Fibroblast of lung (primary cell): ENCODE measurements at places on chromosomes 2 and 18. TPM values are rescaled to one million over a fixed set of nuclear protein-coding genes. Genes with fewer than 3 reads are reported as not detected.
A peak's percentile ranks its signal among the peaks of the same experiment; 100 is the strongest.

DNA sequence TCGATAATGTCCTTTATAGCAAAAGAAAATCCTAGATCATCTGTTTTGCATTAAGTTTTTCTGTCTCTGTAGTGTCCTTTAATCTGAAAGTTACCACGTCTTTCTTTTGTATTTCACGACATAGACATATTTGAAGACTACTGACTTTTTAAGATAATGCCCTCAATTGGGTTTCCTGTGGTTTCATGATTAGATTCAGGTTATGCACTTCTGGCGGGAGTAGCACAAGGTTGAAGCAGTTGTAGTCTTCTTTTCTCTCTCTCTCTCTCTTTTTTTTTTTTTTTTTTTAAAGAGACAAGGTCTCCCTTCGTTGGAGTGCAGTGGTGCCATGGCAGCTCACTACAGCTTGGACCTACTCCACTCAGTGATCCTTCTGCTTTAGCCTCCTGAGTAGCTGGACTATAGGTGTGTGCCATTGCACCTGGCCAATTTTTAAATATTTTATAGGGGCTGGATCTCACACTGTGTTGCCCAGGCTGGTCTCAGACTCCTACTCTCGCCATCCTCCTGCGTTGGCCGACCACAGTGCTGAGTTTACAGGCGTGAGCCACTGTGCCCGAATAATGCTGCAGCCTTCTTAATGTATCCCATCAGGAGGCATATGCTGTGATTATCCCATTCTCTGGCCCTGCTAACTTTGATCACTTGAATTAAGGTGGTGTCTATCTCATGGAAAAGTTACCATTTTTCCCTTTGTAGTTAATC lies 3.9 kb downstream of the INPP4A start:
- H3K4me3 ChIP-seq = no peak overlapping the region
- DNase-seq = no peak
- H3K36me3 ChIP-seq = no peaks in the 10 kb centered on the region
- peaks cover 3% of the 10 kb centered on the region for H3K4me1 ChIP-seq

GRCh38 chr2:196233805-196234475 lies 62.6 kb upstream of the STK17B start:
- H3K4me3 ChIP-seq = no peak overlapping the region
- no peaks in the 10 kb centered on the region for H3K36me3 ChIP-seq
- DNase-seq = no peak
- H3K4me1 ChIP-seq = peaks cover 8% of the 10 kb centered on the region

DNA sequence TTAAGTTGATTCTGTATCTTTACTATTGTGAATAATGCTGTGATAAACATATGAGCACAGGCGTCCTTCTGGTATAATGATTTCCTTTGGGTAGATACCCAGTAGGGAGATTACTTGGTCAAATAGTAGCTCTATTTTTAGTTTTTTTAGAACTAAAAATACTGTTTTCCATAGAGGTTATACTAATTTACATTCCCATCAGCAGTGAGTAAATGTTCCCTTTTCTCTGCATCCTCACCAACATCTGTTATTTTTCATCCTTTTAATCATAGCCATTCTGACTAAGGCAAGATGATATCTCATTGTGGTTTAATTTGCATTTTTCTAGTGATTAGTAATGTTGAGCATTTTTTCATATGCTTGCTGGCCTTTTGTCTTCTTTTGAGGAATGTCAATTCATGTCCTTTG lies 35.1 kb downstream of the PMS1 start:
- no peak overlapping the region for H3K4me3 ChIP-seq
- peak overlapping the region; percentile 52 for H3K27ac ChIP-seq
- DNase-seq = peak; percentile 73

DNA sequence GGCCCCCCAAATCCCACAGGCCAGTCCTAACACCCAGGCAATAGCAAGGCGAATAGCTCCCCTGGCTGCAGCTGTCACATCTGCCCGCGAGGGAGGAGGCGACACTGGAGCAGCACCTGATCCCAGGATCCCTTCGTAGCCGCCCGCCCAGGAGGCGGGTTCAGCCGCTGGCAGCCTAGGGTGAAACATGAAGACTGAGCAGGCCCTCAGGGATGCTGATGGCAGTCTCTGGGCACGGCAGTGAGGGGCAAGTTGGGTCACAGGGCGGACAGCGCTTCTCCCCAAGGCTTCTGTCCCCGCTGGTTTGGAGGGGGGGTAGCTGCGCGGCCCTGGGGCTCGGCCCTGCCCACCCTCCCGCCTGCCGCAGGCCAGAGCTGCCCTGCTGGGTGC lies 1.9 kb downstream of the DNMT3A start:
- no peaks in the 10 kb centered on the region for H3K36me3 ChIP-seq
- H3K4me3 ChIP-seq = no peak overlapping the region
- no peaks in the 10 kb centered on the region for H3K27me3 ChIP-seq
- H3K27ac ChIP-seq = no peak overlapping the region

- no peak overlapping the region for H3K4me3 ChIP-seq
- no peak overlapping the region for H3K27ac ChIP-seq
- peaks cover 10% of the 10 kb centered on the region for H3K4me1 ChIP-seq
- no peak for DNase-seq
These were observed 19.8 kb downstream of the GPC1 start for GRCh38 chr2:240455272-240455646.

- no peak for DNase-seq
- no peak overlapping the region for H3K27ac ChIP-seq
- no peak overlapping the region for H3K4me3 ChIP-seq
- no peaks in the 10 kb centered on the region for H3K36me3 ChIP-seq
- H3K4me1 ChIP-seq = no peaks in the 10 kb centered on the region
- no peaks in the 10 kb centered on the region for H3K27me3 ChIP-seq
These were observed 11.8 kb downstream of the INHBB start for GRCh38 chr2:120357768-120358167.

DNA sequence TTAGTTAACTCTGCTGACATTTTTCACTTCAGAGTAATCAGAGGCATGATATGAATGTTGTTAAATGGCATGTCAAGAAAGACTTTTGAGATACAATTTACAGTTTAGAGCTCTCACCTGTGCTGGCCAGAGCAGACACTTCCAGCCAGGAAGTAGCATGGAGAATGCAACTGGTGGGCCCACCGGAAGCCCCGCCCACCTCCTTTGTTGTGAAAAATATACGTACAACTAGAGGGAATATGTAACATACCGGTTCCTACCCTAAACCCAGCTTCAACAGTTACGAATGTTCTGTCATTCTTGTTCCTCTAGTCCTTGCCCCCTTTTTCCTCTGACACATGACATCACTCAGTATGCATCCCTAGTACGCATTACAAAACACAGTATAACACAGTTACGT lies 70.2 kb upstream of the ITM2C start:
- H3K27ac ChIP-seq = peak overlapping the region; percentile 90
- no peaks in the 10 kb centered on the region for H3K27me3 ChIP-seq
- H3K4me1 ChIP-seq = peaks cover 28% of the 10 kb centered on the region
- DNase-seq = no peak
- H3K36me3 ChIP-seq = peaks cover 2% of the 10 kb centered on the region

- peaks cover 9% of the 10 kb centered on the region for H3K27me3 ChIP-seq
- H3K27ac ChIP-seq = no peak overlapping the region
- H3K4me3 ChIP-seq = no peak overlapping the region
- H3K4me1 ChIP-seq = no peaks in the 10 kb centered on the region
- H3K36me3 ChIP-seq = no peaks in the 10 kb centered on the region
These were observed 6.9 kb upstream of the RALB start for GRCh38 chr2:120245520-120246332.

- H3K27me3 ChIP-seq = no peaks in the 10 kb centered on the region
- peaks cover 2% of the 10 kb centered on the region for H3K4me1 ChIP-seq
- no peaks in the 10 kb centered on the region for H3K36me3 ChIP-seq
- DNase-seq = no peak
- H3K27ac ChIP-seq = no peak overlapping the region
These were observed 1.6 kb downstream of the WDR7 start for GRCh38 chr18:56652802-56653201.

GRCh38 chr2:96114546-96114902 lies 1.8 kb downstream of the ADRA2B start:
- peaks cover 30% of the 10 kb centered on the region for H3K27me3 ChIP-seq
- no peaks in the 10 kb centered on the region for H3K4me1 ChIP-seq
- H3K27ac ChIP-seq = no peak overlapping the region
- no peak overlapping the region for H3K4me3 ChIP-seq

- no peak within 1 kb of the TSS for H3K27ac ChIP-seq
- no peak within 1 kb of the TSS for H3K4me3 ChIP-seq
- H3K36me3 ChIP-seq = no peaks in the 10 kb centered on the region
- no peak for DNase-seq
These were observed at the start of gene ATP6V1C2 for GRCh38 chr2:10721396-10722251. TSS of gene ATP6V1C2 (plus strand) at chr2:10721630. CDS start at chr2:10722850, 1,220 bp downstream.

- DNase-seq = no peak
- no peaks in the 10 kb centered on the region for H3K27me3 ChIP-seq
These were observed 326.2 kb upstream of the FSHR start for GRCh38 chr2:49480520-49480919.

DNA sequence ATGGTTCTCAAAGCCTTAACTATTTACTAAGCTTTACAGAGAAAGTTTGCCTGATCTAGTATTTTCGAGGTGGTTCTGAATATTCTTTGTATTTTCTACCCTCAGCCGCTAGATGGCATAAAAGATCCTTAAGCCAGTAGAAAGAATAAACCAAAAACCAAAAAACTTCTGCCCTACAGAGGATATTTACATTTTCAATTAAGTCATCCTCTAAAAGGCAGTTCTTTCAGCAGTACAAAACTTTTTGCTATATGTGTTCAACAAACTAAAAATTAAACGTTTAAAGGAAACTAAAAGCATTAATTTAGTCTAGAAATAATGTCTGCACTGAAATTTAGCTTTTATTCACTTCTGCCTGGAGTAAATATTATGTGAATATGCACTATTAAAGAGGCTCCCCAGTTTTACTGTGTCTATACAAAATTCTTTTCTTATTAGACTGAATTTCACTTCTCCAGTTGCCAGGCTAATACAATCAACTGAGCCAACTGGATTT lies 297.5 kb downstream of the PIEZO2 start:
- H3K27me3 ChIP-seq = no peaks in the 10 kb centered on the region
- H3K4me1 ChIP-seq = no peaks in the 10 kb centered on the region
- no peak overlapping the region for H3K4me3 ChIP-seq
- H3K27ac ChIP-seq = no peak overlapping the region
- no peaks in the 10 kb centered on the region for H3K36me3 ChIP-seq

DNA sequence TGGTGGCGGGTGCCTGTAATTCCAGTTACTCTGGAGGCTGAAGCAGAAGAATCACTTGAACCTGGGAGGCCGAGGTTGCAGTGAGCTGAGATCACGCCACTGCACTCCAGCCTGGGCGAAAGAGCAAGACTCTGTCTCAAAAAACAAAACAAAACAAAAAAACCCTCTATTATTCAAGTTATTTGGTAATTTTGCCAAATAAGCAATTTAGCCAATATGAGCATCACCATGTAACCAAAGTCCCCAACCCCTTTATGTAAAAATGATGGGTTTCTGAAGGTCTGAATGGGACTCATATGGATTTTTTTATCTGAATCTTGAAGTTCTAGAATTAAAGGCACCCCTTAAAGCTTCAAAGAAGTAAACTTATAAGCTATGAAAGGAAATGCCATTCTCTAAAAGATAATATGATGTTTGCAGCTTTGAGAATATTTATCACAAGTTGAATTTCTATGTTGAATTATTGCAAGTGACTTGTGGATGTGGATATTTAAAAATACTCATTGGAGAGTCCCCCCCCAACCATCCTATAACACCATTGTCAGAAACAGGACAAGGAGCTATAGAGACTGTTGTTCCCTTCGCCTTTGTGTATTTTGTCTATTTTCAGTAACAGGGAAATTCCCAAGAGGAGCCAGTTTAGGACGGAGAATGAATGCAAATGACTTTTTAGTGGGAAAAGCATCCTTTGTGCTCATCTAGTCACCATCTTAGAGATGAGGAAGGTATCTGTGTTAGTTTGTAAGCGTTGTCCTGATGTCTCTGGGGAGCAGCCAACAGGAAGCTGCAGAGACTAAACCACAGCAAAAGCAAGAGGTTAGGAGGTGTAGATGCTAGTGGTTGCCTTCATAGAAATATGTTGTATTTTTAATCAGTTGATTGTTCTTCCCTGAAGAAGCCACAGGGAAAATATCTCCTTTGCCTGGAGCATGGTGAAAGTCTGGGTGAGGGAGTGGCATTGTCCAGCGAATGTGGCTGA lies 68.3 kb downstream of the TET3 start:
- peaks cover 3% of the 10 kb centered on the region for H3K36me3 ChIP-seq
- no peak overlapping the region for H3K4me3 ChIP-seq
- no peak overlapping the region for H3K27ac ChIP-seq
- H3K4me1 ChIP-seq = no peaks in the 10 kb centered on the region
- no peaks in the 10 kb centered on the region for H3K27me3 ChIP-seq

GRCh38 chr2:149389506-149390167 lies 59.2 kb downstream of the LYPD6 start:
- DNase-seq = no peak
- no peak overlapping the region for H3K4me3 ChIP-seq
- no peaks in the 10 kb centered on the region for H3K4me1 ChIP-seq
- no peak overlapping the region for H3K27ac ChIP-seq
- no peaks in the 10 kb centered on the region for H3K27me3 ChIP-seq
- H3K36me3 ChIP-seq = no peaks in the 10 kb centered on the region

DNA sequence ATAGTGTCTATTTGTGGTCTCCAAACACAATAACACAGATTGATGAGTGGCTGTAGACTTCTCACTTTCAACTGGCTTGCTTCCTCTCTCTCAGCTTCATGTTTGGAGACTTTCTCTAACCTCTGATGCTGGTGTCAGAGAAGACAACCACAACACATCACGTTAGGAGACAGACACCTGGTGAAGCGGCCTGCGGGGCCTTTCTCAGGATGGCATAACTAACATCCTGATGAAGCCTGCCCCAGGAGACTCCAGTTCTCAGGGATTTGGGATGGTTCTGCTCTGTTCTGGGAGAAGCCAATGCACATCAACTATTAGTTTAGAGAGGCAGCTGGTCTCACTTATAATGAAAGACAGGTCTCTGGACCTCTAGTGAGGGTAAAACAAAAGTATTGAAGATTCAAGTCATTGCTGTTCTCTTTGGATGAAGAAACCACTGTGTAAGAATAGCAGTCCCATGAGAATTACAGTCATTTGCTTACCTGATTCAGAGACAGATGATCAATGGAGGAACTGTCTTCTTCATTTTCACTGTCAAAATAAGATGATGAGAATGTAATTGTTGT lies 2.0 kb downstream of the IL1A start:
- no peak overlapping the region for H3K27ac ChIP-seq
- no peak overlapping the region for H3K4me3 ChIP-seq
- no peaks in the 10 kb centered on the region for H3K4me1 ChIP-seq
- H3K36me3 ChIP-seq = no peaks in the 10 kb centered on the region
- no peaks in the 10 kb centered on the region for H3K27me3 ChIP-seq
- DNase-seq = no peak

DNA sequence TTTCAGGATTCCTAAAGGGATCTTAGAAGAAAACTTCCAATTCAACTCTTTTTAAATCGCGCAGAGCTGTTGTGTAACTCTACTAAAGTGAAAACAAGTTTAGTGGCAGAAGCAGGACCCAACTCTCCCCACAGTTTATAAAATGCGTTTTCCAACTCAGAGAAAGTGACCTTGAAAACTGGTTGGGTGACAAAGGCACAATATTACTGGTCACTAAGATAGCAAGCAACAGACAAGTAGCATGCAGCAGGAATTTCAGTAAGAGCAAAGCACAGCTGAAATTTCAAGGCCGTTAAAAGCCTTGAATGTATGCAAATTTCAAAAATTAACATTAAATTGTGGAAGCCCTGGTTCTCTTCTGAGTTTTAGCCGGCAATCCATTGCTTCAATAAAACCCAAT lies 66.9 kb downstream of the STK39 start:
- no peaks in the 10 kb centered on the region for H3K27me3 ChIP-seq
- H3K4me1 ChIP-seq = peaks cover 5% of the 10 kb centered on the region
- DNase-seq = no peak
- peaks cover 2% of the 10 kb centered on the region for H3K36me3 ChIP-seq
- no peak overlapping the region for H3K27ac ChIP-seq

RPRM gene
- total RNA-seq = not detected in 2 replicates

THSD7B gene
- under 0.01 TPM in 2 replicates for total RNA-seq

RFTN2 gene
- total RNA-seq = 6.9 and 10.2 TPM in 2 replicates

HOXD8 gene
- not detected in 2 replicates for total RNA-seq

TRPM8 gene
- total RNA-seq = under 0.01 and 0.99 TPM in 2 replicates

ADCYAP1 gene
- not detected in 2 replicates for total RNA-seq

BOLL gene
- total RNA-seq = not detected in 2 replicates
